ENCODE measurements at places on chromosomes 7 and 10.

GRCh38 chr10:103507235-103508191 is 14.0 kb downstream of the NEURL1 start:
- DNase-seq = no peak

- DNase-seq = no peak
Measured at GRCh38 chr10:26804418-26805393, 56.1 kb downstream of the ABI1 start.

- DNase-seq = no peak
Measured at GRCh38 chr10:58488921-58489320, 23.8 kb upstream of the BICC1 start.

GRCh38 chr10:28177944-28178637 is 124.8 kb downstream of the MPP7 start:
- peak; percentile 12 for DNase-seq

DNA sequence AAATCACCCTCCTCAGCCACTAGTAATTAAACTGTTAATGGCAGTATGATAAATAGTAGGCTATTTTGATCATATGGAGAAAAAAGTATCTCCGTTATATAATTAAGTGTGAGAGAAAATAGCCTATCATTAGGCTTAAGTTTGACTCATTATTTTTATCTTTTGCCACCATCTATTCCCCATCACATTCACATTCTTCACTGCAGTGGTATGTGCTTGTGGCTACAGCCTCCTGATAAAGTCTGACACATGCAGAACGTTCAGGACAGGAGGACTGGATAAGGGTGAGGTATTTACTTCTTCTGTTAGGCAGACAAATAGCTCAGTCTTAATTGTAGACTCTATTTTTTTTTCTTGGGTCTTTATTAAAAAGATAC is 5.8 kb downstream of the NEBL start:
- no peak for DNase-seq

DNA sequence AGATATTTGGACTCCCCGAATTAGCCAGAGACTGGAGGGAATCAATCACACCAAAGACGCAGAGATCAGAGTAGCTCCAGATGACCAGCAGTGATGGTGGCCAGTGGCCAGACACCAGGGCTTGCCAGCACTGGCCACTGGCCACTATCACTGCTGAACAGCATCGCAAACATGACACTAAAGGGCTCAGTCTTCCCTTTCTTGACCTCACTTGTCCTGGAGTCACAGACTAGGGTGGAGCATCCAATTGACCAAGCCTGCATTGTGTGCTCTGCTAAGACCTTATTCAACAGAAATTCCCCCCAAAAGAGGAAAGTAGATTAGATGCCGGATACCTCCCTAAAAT is 234.7 kb downstream of the CREB5 start:
- no peak for DNase-seq

- DNase-seq = peak; percentile 69
Measured at GRCh38 chr7:128841921-128842673, 11.9 kb downstream of the FLNC start.

GRCh38 chr7:14340393-14341074 is 351.1 kb upstream of the ETV1 start:
- no peak for DNase-seq

- DNase-seq = no peak
Measured at GRCh38 chr7:108464743-108465142, 8.5 kb upstream of the NRCAM start.

DNA sequence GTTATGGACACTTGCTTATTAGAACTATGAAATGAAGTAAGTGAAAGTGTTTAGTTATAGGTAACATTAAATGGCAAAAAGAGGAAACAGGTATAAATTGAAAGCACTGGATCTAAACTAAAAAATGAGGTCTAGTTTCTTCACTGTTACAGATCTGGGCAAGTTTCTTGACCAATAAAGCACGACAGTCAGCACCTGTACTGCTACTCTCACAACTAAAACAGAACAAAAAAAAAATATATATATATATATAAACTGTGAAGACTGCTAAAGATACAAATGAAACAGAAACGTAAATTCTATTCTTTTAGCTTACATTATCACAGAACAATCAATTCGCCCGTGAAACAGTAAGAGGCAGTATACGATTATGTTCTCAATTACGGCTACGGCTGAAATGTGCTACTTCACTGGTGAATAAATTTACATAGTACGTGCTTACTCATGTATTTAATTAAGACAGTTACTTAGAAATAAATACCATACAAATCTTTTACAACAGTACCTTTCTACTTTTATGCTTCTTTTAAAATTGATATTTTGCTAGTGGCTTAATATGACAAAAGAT is 4.2 kb downstream of the AHR start:
- DNase-seq = no peak

- DNase-seq = peak; percentile 63
Measured at GRCh38 chr7:25069900-25070443, 55.1 kb downstream of the CYCS start.

DNA sequence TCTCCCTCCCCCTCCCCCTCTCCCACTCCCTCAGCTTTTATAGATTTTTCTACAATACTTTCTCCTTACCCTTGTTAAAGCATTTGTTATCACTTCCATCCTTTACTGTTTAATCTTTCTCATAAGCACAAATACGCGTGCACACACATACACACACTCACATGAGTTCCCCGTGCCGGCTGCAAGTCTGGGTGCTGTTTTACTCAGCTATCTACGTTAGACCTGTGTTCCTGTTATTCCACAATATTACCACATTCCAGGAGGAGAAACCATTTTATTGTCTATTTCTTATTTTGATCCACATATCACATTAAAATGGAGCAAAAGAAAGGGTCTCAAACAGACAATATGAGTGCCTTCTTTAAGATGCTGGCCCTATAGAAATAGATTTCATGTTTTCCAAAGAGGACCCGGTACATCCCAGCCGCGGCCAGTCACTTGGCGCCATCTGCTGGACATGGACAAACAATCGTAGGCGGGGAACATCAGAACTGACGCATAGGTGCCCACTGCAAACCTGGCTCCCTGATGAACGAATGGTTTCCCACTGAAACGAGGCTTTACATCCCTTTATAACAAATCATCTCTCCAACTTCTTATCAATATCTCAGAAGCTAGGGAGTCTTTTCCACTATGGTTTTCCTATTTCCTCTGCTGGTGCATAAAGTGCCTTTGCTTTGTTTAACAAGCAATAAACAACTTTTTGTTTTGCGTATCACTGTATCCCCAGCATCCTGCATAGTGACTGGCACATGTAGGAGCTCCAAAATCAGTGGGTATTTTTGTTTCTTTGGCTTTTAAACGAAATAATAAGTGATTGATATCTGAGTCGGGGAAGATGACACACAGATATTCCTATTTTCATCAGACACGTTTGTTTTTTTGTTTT is 25.2 kb upstream of the OPTN start:
- peak; percentile 51 for DNase-seq

- no peak for DNase-seq
Measured at GRCh38 chr10:114823077-114823463, 1.5 kb downstream of the FHIP2A start.

DNA sequence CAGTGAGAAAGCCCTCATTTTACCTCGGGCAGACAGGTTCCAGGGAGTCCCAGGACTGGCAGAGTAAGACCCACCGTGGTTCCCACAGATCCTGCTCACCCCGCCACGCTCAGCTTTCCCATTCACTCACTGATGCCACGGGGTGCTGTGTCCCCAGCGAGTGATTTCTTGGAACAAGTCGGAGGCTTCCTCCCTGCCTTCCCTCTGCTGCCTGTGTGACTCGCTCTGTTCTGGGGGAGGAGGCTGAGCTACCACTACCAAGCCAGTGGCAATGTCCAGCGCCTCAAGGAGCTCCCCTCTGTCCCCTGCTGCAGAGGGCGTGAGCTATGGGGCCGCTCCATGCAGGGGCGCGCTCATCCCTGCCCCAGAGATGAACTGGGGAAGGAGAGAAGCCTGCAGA is 12.6 kb downstream of the IL15RA start:
- no peak for DNase-seq

GRCh38 chr7:134730411-134730829 is 49.0 kb upstream of the CALD1 start:
- no peak for DNase-seq

DNA sequence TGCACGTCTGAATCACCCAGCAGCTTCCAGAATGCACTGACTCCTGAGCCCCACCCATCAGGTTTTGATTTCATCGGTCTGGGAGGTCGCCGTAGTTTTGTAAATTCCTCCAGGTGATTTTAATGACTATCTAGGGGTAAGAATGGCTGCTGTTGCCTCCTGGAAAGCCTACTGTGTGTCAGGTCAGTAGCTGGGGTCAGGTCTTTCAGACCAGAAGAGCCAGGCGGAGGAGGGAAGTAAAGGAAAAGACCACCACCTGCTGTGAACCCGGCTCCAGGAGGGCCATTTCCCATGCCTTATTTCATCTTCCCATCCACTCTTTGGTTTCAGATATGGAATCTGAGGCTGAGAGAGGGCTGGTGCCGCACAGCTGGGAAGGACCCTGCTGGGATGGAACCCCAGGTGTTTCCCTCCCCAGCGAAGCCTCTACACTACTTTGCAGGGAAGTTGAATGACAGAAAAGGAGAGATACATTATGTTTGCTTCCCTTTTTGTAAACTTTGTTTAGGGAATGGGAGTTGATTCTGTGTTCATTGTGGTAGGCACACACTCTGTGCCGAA is 19.8 kb downstream of the ADAMTS14 start:
- no peak for DNase-seq

GRCh38 chr10:98224509-98224908 is 43.5 kb downstream of the LOXL4 start:
- DNase-seq = no peak

DNA sequence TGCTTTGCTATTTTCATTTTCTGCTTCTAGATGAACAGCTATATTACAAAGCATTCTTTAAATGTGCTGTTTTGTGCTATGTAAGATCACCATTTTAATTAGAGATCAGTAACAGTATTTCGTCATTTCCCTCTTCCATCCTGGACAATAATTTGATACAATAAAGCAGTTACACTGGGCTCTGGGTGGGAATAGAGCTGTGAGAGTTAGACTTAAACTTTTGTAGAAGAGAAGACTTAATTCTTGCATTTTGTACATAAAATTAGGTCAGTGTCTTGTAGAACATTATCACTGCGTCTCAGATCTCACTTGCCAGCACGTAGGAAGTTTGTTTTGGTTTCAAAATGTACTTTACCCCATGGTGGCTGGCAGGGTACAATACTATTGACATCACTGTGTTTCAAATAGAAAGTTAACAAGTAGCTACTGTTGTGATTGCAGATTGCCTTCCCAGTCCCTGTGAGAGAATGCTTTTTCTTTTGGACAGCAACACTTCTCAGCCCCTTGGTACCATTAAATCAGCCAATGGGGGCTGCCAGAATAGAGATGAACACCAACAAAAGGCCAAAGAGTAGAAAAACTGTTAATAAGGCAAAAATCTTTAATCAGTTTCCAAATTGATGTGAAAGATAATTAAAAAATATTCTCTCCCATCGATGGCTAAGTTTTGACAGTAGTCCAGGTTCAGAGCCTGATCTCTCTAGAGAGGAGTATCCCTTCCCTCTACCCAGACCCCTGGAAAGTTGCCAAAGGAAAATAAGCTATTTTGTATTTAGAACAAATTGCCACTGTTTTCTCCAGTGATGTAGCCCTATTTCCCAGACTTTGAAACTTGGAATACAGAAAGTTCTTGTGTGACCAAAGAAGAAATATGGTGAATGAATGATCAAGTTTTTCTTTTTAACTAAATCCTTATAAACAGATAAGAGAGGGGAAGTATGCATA is 35.1 kb downstream of the SMNDC1 start:
- peak; percentile 5 for DNase-seq

DNA sequence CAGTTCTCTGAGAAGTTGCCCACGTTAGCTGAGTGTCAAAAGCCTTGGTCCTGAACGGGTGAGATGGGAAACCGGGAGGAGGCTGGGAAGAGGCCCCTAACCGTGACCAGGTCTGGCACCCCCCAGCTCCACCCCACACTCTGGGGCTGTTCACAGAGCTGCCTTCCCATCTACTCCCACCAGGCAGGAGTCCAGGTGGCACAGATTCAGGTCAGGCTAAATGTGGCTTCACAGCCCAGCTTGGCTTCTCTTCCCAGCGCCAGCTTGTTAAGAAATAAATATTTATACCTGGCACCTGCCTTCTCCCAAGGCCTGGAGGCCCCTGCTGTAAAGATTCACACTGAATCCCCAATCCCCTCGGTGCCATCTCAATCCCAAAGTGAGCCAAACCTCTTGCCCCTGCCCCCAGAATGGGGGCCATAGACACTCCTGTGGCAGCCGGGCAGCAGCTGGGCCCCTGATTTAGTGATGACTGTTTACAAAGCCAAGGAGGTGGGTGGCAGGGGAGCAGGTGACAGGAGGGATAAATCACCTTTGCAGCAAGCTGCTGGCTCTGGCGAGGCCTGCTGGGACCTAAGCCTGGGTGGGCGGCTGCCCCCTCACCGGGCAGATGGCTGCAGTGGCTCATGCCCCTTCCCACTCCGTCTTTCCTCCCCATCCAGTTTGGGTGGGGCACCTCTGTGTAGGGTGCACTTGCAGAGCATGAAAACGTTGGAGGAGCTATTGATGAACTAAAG is 72.5 kb downstream of the GOLGA7B start:
- DNase-seq = no peak

GRCh38 chr7:37421861-37422500 is 26.7 kb downstream of the ELMO1 start:
- DNase-seq = no peak

GRCh38 chr10:118026936-118027335 is 19.8 kb downstream of the RAB11FIP2 start:
- DNase-seq = no peak

GRCh38 chr7:142303650-142304049 is 45.8 kb upstream of the PRSS58 start:
- DNase-seq = peak; percentile 34

GRCh38 chr10:60916025-60916424 is 28.0 kb downstream of the RHOBTB1 start:
- no peak for DNase-seq

DNA sequence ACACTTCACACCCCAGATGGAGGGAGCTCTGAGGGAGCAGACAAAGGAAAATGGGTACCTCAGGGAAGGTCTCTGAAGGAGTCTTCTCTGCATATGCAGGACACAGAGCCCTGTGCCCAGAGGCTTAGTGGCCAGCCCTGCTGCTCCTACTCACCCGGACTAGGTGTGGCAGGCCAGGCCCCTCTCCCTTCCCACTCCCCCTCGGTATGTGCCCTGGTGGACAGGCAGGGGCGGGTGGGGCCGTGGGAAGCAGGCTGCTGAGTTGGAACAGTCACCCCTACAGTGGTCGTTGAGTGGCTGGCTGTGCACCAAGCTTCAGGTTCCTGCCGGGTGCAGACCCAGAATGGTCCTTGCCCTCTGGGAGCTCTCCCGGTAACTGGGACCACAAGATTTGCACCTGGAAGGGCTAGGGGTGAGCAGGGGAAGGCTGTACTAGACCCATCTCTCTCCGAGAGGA is 68.6 kb downstream of the ZMIZ1 start:
- no peak for DNase-seq

DNA sequence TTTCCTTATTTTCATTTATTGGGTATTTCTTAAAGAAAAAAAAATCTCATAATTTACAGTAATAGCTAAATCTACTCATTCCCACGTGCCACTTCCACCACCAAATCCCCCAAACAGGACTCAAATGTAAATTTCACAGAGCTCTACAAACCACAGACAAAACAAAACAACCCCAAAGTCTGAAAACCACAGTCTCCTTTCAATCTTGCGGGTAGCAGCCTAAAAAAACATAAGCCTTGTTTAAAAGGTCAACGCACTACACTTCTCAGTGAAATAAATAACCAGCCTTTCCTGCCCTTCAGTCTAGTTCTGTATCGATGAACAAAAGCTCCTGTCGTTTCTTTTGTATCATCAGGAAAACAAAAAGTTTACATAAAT is 121.8 kb upstream of the AFAP1L2 start:
- peak; percentile 62 for DNase-seq

All from CD4-positive, alpha-beta T cell treated with Interleukin-6 for 4 hours (primary cell).